Esophagus muscularis mucosa (tissue), 4 donors: ENCODE measurements at places on chromosomes 7 and 10. TPM values are rescaled to one million over a fixed set of nuclear protein-coding genes. Genes with fewer than 3 reads are reported as not detected.

SEMA3D gene
- 1.2 TPM for total RNA-seq

ZNF33A gene
- 31.5 TPM for total RNA-seq

PWWP2B gene
- total RNA-seq = 16.1 TPM

NUB1 gene
- 53.2 TPM for total RNA-seq

GNA12 gene
- total RNA-seq = 25.7 TPM

NPSR1 gene
- total RNA-seq = not detected

NOC3L gene
- 23.3 TPM for total RNA-seq

SEMA4G gene
- total RNA-seq = 1.2 TPM
